ENCODE measurements at places on chromosomes 2 and 18.

DNA sequence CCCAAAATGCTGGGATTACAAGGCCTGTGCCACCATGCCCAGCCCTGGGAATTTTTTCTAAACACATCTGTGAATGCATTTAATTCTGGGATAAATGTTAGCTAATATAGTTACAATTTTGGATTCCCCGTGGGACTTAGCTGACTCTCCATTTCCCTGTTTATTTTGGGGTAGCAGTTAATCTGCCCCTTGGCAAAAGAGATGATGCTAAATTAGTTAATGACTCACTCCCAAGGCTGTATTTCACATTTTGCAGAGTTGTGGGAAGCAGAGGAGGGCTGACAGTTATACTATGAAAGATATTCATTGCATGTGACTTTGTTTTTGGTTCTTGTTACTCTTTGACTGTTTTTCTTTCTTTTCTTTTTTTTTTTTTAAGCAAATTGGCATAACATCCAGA lies 3.2 kb downstream of the MTHFD2 start:
- DNase-seq: no peak

- DNase-seq: no peak
Observed at GRCh38 chr2:46323730-46324129, 26.5 kb downstream of the EPAS1 start.

DNA sequence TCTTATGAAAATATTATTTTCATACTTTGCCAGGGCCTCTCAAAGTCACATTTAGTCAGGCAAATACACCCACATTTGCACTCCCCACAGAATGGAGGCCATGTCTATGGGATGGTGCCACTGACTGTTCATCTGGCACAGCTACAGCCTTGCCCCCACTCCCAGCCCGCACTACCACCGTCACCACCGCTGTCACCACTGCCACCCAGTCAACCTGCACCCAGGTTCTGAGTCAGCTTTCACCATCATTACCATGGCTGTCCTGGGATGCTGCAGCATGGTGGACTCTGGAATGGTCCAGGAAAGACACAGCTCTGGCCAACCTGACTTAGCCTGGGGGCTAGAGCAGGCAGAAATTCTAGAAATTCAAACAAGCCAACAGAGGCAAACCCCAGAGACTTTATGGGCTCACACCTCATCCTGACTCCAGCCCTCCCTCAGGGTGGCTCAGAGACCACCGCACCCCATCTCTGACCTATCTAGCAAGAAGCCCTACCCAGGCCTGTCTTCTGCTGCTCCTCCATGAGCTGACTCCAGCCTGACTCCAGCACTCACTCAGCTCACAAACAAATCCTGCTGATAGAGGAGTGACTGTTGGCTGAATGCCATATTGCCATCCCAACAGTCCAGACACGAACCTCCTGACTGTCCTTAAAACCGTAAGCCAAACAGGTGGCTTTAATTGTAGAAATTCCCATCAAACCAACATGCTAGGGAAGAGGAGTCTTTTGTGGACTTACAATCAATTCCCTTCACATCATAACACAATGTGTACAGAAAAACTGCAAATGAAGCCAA lies 28.0 kb downstream of the DNER start:
- DNase-seq: no peak

GRCh38 chr2:14137643-14138042 lies 494.9 kb upstream of the LRATD1 start:
- no peak for DNase-seq

- peak; percentile 42 for DNase-seq
Observed at GRCh38 chr2:119476301-119477112, 44.9 kb downstream of the TMEM37 start.

GRCh38 chr18:77632758-77633157 lies 383.1 kb downstream of the GALR1 start:
- DNase-seq: no peak

DNA sequence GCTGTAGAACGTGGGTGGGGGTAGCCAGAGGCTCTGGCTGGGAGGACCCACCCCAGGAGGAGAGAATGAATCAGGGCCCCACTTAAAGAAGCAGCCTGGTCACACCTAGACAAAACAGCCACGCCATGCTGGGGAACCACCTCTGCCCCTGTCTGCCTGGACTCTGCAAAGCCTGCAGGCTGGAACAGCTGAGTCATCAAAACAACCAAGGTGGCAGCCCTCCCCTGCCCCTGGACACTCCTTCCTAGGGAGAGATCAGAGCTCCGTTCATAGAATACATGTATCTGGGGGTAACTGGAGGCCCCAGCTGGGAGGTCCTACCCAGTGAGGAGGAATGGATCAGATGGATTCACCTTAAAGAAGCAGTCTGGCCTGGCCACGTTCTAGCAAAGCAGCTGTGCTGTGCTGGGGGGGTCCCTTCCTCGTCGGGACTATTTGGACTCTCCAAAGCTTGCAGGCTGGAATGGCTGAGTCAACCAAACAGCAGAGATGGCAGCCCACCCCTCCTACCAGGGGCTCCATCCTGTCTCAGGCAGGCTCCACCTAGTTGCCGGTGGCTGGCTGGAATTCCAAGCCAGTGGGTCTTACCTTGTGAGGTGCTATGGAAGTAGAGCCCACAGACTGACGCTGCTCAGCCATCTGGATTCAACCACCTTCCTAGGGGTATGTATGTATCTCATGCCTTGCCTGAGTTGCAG lies 50.5 kb upstream of the NT5C1B start:
- no peak for DNase-seq

GRCh38 chr2:16155366-16155765 lies 215.0 kb downstream of the MYCN start:
- no peak for DNase-seq

- DNase-seq: no peak
Observed at GRCh38 chr2:96702098-96702785, 37.6 kb downstream of the LMAN2L start.

GRCh38 chr2:65479524-65479923 lies 47.1 kb upstream of the SPRED2 start:
- DNase-seq: peak; percentile 51

DNA sequence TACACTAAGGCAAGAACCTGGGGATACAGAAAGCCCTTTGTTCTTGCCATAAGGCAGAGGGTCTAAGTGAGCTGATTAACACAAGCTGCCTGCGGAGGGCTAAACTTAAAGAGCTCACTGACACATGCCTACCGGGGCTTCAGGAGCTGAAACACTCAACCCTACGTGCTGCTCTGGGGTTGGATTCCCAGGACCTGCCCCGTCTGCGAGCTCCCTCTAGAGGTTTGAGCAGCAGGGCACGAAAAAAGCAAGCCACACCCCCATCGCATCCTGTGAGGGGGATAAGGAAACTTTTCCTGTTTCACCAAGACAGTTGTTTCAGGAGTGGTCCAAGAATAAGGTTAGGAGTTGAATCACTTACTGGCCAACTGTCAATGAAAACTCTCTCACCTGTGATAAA lies 562.1 kb downstream of the TMX3 start:
- no peak for DNase-seq

- no peak for DNase-seq
Observed at GRCh38 chr2:8622199-8622911, 59.5 kb upstream of the ID2 start.

DNA sequence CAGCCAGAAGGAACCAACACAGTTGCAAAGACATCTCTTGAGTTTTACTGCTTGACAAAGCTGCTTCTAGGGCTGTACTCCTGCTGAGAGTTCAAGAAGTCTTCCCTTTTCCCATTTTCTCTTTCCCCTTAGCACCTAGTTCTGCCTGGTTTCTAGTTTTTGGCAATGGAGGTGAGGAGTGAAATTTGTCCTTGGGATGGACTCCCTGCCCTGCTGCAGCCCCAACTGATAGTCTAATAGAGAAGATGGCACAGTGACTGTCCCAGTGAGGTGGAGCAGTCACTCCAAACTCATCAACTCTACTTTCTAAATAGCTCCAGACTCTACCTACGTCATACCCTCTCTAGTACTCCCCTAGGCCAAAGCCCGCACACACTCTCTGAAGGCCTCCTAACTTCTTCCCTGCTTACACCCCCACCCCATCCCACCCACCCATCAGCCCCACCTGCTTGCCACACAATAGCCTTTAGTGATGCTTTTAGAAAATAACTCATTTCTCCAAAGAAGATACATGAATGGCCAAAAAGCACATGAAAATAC lies 164.4 kb downstream of the DDX1 start:
- DNase-seq: no peak

DNA sequence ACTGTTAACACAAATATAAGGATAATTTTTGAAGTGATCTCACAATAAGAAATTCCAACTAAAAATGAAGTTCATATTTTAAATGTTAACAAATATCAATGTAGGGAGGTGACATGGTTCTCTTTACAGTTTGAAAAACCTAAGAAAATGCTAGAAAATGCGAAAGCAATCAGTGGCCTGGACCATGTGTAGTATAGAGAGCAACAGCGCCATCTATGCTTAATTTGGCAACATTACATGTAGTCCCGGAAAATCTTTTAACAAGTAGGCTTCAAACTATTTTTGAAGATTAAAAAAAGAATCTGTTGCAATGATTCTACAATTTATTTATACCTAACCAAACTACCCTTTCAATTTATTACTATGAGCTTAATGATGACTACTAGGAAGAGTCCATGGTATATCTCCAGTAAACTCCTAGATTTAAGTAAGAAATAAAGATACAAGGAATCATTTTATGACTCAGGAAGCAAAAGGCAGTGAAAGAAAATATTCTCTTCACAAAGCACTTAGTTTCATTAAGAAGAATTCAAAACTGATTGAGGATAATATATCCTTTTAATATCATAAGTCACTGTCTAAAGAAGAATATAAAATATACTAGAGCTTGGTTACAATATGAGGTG lies 33.3 kb downstream of the NDUFA10 start:
- DNase-seq: no peak

GRCh38 chr2:218983263-218983933 lies 1.6 kb downstream of the FEV start:
- DNase-seq: no peak

GRCh38 chr2:113930448-113930847 lies 40.6 kb downstream of the ACTR3 start:
- DNase-seq: no peak

All from left ventricle myocardium inferior (tissue), 1 donor.